ENCODE measurements at places on chromosomes 4 and X.

DNA sequence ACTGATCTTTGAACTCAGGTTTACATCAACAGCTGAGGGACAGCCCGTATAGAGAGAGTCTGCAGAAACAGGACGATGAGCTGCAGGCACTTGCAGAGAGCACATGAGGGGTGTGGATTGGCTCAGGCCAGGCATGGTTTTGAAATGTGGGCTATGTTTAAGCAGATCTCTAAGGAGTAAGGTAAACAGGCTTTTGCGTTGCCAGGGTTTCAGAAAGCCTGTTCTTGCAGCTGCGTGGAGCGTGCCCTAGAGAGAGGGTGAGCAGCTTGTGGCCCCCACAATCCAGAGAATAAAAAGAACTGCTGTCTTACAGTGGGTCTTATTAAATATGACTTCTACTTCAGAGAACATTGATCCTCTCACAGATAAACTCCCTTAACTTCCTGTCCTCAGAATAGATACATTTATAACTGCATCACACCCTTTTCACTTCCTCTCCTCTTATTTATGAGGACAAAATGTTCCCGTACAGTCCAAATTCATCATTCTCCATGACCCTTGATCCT, 64.1 kb downstream of the TMA16 start:
- DNase-seq, result no peak

- DNase-seq, result no peak
Measured at GRCh38 chr4:92241094-92241493, 62.7 kb upstream of the GRID2 start.

GRCh38 chr4:2816401-2816954, 23.6 kb downstream of the SH3BP2 start:
- DNase-seq, result no peak

GRCh38 chr4:27921231-27921630, 1060.6 kb downstream of the STIM2 start:
- DNase-seq, result no peak

DNA sequence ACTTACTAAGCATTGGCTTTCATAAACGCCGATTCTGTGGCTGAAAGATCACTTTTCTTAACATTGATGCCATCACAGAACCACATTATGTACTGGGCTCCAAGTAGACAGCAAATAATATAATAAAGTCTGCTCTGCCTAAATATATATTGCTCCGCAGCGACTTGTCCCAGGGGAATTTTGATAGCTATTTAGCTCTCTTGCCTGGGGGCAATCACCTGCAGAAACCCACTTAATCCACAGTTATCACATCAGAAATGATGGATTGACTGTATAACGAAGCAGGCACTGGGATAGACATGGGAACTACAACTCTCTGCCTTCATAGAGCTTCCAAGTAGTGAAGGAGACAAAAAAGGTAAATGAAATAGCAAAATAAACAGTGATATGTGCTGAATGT, 48.0 kb upstream of the MYOZ2 start:
- DNase-seq, result no peak

DNA sequence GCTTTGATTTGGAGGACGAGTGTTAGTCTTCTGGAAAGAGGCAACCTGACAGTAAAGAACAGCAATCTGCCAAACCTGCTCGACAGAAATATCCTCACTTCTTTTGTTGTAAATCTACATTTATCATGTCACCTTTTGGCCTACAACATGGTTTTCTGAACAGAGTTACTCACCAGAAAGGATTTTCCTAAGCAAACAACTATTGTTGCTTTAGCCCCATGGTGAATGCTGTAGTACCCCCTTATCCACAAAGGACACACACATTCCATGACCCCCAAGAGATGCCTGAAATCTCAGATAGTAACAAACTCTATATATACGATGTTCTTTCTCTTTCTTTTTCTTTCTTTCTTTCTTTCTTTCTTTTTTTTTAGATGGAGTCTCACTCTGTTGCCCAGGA, 42.7 kb downstream of the TMEM150C start:
- DNase-seq, result no peak

DNA sequence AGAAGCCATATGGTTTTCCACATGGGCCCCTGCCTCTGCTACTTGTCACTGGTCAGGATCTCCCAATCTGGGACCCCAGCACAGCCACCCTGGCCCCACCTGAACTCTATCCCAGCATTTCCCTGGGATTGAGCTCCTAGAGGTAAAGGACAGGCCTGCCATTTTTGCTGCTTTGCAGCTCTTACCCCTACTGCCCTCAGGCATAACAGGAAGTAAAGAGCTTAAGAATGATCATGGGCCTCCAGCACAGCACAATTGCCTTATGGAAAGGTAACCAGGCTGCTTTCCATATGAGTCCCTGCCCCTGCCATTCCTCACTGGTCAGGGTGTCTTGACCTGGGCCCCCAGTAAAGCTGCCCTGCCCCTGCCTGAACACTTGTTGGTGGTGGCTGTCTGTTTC, 254.9 kb upstream of the ZCCHC13 start:
- DNase-seq, result no peak

- DNase-seq, result no peak
Measured at GRCh38 chr4:70994387-70995099, 1.1 kb downstream of the DCK start.

DNA sequence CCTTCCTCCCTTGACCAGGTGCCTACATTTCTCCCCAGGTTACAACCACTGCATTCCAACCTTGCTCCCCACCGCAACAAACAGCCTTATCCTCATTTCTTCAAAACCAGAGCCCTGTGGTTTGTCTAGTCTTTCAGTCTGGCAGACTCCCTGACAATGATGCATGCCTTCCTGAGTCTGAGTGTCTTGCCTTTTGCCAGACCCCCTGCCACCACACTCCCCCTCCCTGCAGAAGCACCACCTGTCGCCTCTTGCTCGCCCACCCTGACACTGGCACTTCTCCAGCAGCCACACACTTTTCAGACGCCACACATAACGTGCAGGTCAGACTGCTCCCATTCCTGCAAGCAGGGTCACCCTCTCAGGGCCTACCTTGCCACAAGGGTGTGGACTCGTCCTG, 349.2 kb upstream of the NOCT start:
- DNase-seq, result no peak

GRCh38 chrX:57977992-57978391, 67.7 kb upstream of the ZXDA start:
- no peak for DNase-seq

DNA sequence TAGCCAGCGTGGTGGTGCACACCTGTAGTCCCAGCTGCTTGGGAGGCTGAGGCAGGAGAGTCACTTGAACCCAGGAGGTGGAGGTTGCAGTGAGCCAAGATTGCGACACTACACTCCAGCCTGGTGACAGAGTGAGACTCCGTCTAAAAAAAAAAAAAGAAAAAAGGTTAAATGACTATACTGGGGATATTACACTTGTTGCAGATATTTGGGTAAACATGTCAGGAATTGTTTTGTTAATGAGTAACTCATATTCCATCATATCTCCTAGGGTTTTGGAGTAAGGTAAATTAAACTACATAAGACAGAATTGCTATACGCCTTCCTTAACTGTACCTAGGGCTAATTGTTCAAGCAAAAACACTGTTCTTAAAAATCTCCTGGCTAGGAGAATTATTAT, 291.4 kb upstream of the IGFBP7 start:
- no peak for DNase-seq

DNA sequence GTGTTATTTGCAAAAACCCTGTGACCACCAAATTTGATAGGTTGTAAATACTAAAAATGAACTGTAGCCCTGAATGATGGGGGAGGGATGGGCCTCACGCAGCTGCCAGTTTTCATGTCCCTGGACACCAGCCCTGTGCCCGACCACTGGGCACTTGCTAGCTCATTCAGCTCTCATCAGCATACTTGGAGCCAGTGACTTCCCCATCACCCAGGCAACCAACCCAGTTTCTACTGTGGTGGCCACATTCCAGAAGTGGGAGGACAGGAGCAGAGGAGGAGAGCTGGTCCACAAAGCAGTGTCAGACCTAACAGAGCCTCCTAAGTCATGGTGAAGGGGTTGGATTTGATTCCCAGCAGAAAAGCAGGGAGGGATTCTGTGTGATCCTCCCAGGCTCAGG, 128.2 kb downstream of the CPEB2 start:
- DNase-seq, result no peak

- no peak for DNase-seq
Measured at GRCh38 chr4:139560406-139561104, 4.5 kb upstream of the SETD7 start.

GRCh38 chr4:86388252-86388651, 28.4 kb upstream of the MAPK10 start:
- no peak for DNase-seq

DNA sequence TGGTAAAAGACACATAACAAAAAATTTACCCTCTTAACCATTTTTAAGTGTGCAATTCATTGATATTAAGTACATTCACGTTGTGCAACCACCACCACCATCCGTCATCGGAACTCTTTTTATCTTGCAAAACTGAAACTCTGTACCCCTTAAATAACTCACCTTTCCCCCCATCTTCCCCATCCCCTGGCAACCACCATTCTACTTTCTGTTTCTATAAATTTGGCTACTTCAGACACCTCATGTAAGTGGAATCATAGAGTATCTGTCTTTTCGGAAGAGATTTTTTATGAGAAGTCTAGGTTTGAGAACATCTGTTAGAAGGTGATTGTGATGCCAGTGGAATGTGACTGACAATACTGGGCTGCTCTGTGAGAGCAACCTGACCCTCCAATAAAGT, 39.8 kb upstream of the CCDC149 start:
- DNase-seq, result no peak

- DNase-seq, result no peak
Measured at GRCh38 chr4:45776146-45776545, 347.7 kb downstream of the GABRG1 start.

DNA sequence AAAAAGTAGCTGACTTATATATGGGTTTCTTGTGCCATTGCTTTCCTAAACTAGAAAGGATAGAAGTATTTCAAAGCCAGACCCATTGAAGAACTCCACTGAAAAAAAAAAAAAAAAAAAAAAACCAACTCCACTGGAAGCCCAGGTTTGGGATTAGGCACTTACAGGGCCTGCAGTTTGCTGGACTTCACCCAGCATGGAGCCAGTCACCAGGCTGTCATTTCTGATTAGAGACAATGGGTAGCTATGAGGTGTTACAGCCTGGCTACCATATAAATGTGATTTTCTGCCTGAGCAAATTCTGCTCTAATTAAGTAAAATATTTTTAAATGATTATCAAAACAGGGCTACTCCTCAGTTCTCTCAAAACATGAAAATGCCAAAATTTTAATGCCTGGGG, 49.5 kb downstream of the HS6ST2 start:
- no peak for DNase-seq

All from epithelial cell of proximal tubule (primary cell).